Gastrocnemius medialis (tissue), 4 donors: ENCODE measurements at places on chromosomes 16 and 17.

- H3K27ac ChIP-seq: no peak overlapping the region
- no peak for DNase-seq
- H3K4me1 ChIP-seq: peaks cover 32% of the 10 kb centered on the region
- H3K4me3 ChIP-seq: no peak overlapping the region
- no peaks in the 10 kb centered on the region for H3K36me3 ChIP-seq
Observed at GRCh38 chr17:43531955-43532354, 14.2 kb downstream of the ETV4 start.

DNA sequence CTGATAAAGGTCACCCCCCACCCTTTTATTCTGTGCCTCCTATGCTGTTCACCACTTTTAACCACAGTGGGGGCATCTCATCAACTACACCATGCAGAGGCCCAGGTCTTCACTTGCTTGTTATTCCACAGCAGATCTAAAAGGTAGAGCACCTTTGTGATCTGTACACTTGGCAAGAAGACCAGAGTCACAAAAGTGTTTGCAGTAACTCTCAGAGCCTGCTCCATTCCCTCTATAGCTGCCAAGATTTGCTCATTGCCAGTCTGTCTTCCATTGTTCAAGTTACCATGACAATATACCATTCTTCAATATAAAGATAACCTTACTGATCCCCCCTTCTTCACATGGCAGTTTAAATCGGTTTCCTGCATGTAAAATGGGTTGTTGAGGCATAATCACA lies 180.0 kb downstream of the TOX3 start:
- no peak for DNase-seq
- no peaks in the 10 kb centered on the region for H3K4me1 ChIP-seq
- H3K27ac ChIP-seq: no peak overlapping the region

DNA sequence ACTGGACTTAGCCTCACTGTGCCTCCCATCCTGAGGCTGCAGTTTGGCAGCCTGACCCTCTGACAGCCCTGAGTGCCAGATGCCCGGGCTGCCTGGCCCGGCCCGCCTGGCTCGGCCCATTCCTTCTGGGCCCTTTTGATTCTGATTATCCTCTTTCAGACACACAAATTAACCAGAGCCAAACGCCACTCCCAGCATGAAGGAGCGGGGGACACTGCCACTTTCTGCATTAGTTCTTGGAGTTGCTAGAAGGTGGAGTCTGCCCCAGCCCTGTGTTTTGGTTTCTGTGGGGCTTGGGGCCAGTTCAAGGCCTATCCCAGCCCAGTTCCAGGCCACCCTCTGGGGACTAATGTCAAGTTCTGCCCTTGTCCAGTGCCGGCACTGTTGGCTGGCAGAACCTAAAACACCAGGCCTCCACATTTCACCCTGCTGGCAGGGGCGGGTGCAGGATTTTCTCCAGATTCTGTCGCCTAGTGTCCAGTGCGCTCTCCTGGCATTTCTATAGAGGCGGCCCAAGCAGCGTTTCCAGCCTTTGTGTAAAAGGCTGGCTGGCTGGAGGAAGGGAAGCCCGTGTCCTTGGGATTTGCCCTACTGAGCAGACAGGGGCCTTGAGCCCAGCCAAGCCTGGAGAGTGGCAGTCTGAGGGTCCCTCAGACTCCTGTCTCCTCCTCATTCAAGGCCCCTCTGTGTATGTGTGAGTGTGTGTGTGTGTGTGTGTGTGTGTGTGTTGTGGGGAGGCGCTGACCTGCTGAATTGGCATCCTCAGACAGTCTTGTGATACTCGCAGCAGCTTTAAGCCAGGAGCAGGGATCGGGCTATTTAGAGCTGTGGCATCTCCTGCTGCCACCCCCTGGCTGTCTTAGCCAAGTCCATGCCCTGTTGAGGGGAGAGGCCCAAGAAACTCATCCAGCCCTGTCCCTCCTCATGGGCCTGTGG lies 21.4 kb downstream of the PLCD3 start:
- H3K4me1 ChIP-seq: peaks cover 69% of the 10 kb centered on the region
- H3K27ac ChIP-seq: peak overlapping the region; percentile 88
- H3K36me3 ChIP-seq: no peaks in the 10 kb centered on the region
- H3K4me3 ChIP-seq: no peak overlapping the region

DNA sequence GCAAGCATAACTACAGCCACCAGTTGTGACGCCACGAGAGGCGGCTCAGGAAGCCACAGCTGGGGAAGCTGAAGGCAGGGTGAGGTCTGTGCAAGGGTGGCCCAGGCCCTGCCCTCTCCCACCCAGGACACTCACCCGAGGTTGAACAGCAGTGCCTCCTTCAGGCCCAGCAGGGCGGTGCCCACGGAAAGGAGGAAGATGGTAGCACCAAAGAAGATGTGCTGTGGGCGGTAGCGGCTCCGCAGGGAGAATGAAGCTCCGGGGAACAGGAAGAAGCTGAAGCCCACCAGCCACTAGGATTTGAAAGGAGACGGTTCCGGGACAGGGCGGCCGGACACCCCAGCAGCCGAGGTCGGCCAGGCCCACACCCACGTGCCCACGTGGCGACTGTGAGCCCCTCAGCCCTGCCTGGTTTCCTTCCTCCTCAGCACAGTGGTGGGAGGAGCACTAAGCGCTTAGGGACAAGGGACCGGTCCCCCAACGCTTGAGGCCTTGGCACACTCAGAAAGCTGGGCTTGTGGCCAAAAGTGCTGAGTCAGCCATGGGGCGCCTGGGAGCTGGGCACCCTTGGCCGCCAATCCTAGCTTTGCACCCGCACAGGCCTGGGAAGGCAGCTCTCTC lies 11.0 kb downstream of the CYB561 start:
- no peaks in the 10 kb centered on the region for H3K27me3 ChIP-seq
- peaks cover 17% of the 10 kb centered on the region for H3K4me1 ChIP-seq
- H3K36me3 ChIP-seq: no peaks in the 10 kb centered on the region
- H3K4me3 ChIP-seq: no peak overlapping the region

GRCh38 chr16:71479420-71479819 lies 9.7 kb downstream of the ZNF19 start:
- peaks cover 11% of the 10 kb centered on the region for H3K4me1 ChIP-seq
- no peaks in the 10 kb centered on the region for H3K36me3 ChIP-seq
- no peak overlapping the region for H3K4me3 ChIP-seq
- no peak for DNase-seq
- H3K27me3 ChIP-seq: no peaks in the 10 kb centered on the region
- H3K27ac ChIP-seq: no peak overlapping the region
